NCI-H2029 treated with DMSO at 0.1 percent for 48 hours (cell line): ENCODE measurements at places on chromosomes 6 and 20.

DNA sequence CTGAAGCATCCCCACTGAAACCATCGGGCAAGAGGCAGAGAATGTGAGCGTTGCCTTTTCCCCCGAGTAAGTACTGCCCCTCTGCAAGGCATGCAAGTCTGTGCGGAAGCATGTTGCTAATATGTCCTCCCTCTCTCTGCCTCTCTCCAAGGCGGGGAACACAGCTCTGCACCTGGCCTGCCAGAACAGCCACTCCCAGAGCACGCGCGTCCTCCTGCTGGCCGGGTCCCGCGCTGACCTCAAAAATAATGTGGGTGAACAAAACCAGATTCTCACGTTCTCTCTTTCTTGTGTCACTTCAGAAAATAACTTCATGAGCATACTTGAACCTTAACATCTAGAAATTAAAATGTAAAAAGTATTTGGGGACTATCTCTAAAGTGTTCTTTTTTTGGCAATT lies 26.4 kb downstream of the LYRM2 start:
- no peak for DNase-seq

DNA sequence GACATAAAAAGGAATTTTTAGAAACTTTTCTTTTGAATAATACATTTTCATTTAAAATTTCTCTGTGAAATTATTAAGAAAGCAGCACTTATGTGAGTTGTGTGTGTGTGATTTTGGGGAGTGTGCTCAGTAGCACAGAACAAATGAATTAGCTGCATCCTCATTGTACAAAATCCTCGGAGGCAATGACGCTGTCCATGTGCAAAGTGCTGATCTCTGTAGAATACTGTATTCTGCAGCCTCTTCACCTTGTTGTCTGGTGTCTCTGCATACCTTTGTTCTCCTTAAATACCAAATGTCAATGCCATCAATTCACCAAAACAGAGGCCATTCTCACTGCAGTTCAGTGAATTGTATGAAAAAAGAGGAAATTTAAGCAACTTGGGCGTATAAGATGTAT lies 838.4 kb downstream of the QKI start:
- no peak for DNase-seq

- peak; percentile 82 for DNase-seq
Observed at GRCh38 chr20:31707994-31708735, 14.5 kb downstream of the BCL2L1 start.

- no peak for DNase-seq
Observed at GRCh38 chr6:3451498-3451897, 5.4 kb downstream of the SLC22A23 start.

DNA sequence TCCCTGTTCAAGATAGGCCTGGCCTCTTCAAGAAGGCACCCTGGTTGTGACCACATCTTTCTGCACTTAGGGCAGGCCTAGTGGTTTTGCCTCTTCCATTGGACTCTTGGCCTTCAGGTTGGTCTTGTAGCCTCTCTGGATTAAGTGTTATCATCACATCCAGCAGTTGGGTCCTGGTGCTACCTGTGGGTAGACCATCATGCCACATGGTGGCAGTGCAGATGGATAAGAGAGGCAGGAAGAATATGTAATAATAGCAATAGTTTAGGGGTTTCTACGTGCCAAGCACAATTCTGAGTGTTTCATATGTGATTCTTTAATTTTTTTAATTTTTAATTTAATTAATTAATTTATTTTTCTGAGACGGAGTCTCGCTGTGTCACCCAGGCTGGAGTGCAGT lies 28.5 kb upstream of the SNRPB2 start:
- DNase-seq: no peak

DNA sequence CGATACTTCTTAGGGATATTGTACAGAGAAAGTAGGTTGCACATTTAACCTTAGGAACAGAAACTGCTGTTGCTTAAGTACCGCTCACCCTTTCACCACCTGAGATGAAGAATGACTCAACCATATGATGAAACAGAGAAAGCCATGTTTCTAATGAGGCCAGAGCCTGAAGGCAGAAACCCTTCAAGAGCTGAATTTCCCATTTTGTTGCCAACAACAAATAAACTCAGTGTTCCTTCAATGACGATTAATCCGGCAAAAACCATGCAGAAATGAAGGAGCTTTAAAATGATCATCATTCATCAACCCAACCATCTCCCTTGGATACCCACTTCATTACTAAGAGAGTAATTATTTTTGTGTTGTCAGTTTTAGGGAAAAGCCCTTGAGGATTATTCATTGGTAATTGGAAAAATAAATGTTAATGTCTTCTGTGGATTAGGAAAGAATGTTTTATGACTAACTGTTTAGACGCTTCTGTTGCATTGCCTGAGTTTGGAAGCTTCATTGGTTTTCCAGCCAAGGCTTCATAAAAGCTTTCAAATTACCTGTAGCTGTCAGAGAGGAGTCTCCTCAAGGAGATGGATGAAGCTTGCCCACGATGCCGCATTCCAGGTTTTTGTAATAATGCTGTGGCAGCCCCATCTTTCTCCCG lies 112.1 kb upstream of the IYD start:
- DNase-seq: no peak

- DNase-seq: no peak
Observed at GRCh38 chr6:119346936-119347335, 2.6 kb downstream of the MAN1A1 start.

DNA sequence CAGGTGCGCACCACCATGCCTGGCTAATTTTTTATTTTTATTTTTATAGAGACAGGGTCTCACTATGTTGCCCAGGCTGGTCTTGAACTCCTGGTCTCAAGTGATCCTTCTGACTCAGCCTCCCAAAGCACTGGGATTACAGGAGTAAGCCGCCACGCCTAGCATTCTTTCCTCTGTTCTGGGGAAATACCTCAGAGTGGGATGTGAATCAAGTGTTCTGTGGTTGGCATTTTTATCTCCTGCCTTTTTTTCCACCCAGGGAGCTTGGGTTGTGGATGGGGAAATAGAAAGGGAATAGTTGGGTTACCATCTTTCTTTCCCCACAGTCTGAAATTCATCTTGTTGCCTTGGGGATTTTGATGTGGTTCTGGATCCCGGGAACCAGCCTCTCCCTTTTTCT lies 24.1 kb downstream of the TFAP2C start:
- DNase-seq: no peak

- DNase-seq: no peak
Observed at GRCh38 chr20:50518270-50518721, 8.1 kb downstream of the PTPN1 start.

GRCh38 chr6:106360989-106361430 lies 493 bp downstream of the CRYBG1 start:
- DNase-seq: no peak

- DNase-seq: no peak
Observed at GRCh38 chr6:75524322-75524972, 30.8 kb upstream of the FILIP1 start.

DNA sequence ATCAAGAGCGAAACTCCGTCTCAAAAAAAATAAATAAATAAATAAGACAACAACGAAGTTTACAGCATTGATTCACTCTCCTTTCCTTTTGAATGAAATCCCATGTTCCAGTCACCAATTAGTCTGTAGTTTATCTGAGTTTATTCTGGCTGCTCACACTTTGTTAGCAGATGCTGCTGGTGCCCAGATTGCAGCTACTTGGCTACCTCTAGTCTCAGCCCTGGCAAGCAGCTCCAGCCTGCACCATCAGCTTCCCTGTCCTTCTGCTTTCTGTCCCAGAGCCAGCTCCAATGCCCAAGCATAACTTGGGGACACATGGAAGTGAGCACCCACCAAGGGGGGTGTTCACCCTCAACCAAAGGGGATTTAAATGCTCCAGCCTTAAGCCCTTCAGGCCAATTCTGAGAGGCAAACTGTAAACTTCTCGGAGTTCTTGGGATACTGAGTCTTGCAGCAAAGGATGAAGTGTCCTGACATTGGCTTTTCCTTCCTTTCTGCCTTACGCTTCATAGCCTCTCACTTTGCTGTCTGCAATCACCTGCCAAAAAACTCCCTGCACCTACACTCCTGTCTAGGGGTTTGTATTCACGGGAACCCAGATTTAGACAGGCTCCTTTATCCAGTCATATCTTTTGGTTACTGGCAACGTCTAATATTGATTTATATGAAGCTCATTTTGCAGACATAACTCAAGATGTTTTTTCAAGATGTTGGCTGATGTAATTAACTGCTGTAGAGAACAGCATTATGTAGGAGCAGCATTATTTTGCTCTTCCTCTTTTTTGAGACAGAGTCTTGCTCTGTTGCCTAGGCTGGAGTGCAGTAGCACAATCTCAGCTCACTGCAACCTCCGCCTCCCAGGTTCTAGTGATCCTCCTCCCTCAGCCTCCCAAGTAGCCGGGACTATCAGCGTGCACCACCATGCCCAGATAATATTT lies 9.8 kb upstream of the TASP1 start:
- DNase-seq: no peak

DNA sequence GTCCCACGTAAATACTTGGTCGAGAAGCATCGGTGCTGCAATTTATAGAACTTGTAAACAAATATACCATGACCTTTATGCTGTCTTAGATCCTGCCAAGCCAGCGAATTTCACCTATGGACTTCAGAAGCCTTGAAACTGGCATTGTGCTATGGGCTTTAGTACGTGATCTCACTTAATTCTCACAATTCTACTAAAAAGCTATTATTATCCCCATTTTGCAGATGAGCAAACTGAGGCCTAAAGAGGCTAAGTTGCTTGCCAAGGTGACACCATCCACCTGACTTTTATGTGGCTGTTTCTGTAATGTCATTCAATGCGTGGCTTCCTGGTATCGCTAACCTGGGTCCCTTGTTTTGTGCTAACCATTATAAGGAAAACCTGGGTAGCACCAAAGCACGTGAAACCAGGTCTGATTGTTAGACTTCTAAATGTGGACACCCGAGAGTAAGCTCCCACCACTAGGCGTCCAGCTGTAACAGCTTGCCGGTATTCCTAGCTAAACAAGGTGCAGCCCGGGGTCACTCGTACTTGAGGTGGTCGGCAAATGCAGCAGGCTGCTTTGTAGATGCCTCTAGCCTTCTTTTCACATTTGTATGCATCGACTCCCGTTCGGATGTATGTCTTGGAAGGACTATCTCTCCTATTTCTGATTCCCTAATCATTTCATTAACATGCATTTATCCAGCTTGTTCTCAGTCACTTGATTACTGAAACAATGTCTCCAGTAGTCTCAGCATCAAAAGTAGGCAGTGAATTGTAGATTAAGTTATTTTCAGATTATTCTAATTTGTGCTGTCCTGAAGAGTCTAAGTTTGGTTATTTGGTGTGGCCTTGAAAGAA lies 1.1 kb downstream of the SYNJ2 start:
- no peak for DNase-seq

GRCh38 chr20:62788607-62789006 lies 7.7 kb upstream of the MRGBP start:
- DNase-seq: no peak

GRCh38 chr6:47159763-47160162 lies 117.6 kb upstream of the ADGRF1 start:
- no peak for DNase-seq

GRCh38 chr20:37279820-37280219 lies 9.6 kb upstream of the MANBAL start:
- DNase-seq: no peak

DNA sequence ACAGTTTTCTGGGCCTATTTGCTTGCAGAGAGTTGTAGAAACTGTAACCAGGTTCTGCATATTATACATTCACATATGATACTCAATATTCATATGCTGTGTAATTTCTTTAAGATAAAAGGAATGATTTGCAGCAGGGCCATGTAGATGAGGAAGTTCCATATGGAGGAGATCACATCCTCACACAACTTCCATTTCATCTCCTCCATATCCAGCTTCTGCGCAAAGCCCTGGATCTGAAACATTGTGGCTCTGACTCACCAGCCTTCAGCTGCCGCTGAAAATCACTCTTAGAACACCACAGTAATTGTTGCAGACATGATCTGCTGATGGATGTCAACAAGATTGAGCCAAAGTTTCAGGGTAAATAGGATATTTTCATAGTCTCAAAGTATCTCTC lies 57.7 kb downstream of the PXDC1 start:
- DNase-seq: no peak

DNA sequence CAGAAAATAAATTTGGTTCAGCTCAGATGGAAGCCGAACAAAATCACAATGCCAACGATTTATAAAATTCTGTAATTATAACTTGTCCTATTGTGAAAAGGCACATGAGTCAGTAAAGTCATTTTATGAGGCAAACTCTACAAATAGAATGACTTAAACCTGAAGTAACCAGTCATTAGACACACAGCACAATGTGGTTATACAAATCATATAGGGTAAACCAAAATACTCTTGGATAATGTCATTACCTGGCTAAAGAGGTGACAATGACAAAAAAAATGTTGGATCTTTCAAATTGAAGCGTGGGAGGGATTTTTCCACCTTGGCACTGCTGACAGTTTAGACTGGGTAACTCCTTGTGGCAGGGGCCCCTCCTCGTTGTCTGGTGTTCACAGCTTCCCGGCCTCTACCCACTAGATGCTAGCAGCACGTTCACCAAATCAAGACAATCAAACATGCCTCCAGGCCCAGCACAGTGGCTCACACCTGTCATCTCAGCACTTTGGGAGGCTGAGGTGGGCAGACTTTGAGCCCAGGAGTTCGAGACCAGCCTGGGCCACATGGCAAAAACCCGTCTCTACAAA lies 5.0 kb downstream of the ANKRD60 start:
- no peak for DNase-seq

- DNase-seq: no peak
Observed at GRCh38 chr6:21297665-21298064, 295.9 kb upstream of the SOX4 start.

GRCh38 chr6:27650620-27651370 lies 177.9 kb upstream of the ZNF184 start:
- no peak for DNase-seq

GRCh38 chr6:45052325-45052724 lies 275.8 kb upstream of the RUNX2 start:
- DNase-seq: no peak

DNA sequence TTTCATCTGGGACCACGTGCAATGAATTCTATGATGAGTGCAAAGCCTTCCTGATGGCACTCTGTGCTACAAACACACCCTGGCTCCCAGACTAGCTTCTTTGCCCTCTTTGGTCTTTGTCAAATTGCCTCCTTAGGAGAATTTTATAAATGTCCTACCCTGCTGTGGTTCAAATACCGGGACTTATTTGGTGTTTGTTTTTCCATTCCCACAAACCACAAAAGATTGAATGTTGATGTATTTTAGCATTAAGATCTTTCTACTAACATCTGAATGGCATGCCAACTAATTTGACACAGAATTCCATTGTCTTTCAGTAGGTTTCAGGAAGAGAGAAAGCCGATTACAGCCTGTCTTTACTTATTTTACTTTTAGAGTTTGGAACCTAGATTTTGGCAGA lies 424.2 kb upstream of the SLC35B3 start:
- DNase-seq: no peak
